Colonic mucosa (tissue), 4 donors: ENCODE measurements at places on chromosomes 7 and 10.
A peak's percentile ranks its signal among the peaks of the same experiment; 100 is the strongest.

DNA sequence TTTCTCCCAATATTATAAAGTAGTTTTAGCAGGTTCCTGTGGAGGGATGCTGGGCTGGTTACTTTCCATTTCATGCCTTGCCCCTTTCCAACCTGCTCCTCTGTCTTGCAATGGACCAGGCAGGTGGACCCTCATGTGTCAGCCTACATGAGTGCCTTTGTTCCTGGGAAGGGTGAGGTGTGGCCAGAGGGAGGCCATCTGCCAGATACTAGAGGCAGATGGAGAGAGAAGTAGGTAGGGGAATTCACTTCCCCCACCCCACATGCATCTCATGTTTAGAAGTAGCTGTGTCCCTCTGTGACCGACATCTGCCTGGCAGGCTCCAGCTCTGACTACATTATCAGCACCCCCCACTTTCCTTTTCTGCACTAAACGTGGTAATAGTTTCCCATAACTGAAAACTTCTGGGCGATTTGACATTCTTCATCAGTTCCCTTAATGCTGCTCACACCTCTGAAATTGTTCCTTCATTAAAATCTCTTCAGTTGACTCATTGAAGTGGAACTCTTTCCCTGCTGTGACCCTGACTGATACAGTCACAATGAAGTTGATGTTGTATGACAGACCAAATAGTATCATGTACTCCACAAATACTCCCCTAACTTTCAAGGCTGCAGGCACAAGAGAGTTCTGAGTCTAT lies 396.3 kb upstream of the FZD8 start:
- H3K4me3 ChIP-seq = no peak overlapping the region
- H3K4me1 ChIP-seq = no peaks in the 10 kb centered on the region
- no peak for DNase-seq
- no peaks in the 10 kb centered on the region for H3K36me3 ChIP-seq

DNA sequence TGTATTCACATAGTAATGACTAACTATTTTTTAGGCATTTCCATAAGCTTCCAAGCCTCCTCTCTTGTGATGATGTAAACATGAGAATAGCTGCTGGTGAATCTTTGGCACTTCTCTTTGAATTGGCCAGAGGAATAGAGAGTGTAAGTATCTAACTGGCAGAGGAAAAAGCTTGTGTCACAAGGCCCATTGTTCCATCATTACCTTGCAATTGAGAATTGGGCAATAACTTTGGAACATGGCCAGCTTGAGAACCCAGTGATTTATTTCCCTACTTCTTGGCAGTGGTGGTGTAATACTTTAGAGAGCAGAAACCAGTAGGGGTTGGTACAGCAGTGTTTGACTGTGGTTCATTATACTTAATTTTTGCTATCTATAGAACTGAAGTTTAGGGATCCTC lies 12.0 kb downstream of the IFRD1 start:
- H3K4me1 ChIP-seq = no peaks in the 10 kb centered on the region
- no peak overlapping the region for H3K4me3 ChIP-seq
- peak; percentile 50 for DNase-seq
- no peak overlapping the region for H3K27ac ChIP-seq
- H3K27me3 ChIP-seq = no peaks in the 10 kb centered on the region
- no peaks in the 10 kb centered on the region for H3K36me3 ChIP-seq

GRCh38 chr10:17648243-17649035 lies 4.5 kb downstream of the STAM start:
- H3K27ac ChIP-seq = no peak overlapping the region
- DNase-seq = no peak
- H3K27me3 ChIP-seq = no peaks in the 10 kb centered on the region
- no peak overlapping the region for H3K4me3 ChIP-seq

GRCh38 chr7:147595042-147595441 lies 995.5 kb upstream of the C7orf33 start:
- H3K4me1 ChIP-seq = no peaks in the 10 kb centered on the region
- no peak for DNase-seq
- H3K4me3 ChIP-seq = no peak overlapping the region
- no peaks in the 10 kb centered on the region for H3K36me3 ChIP-seq
- no peak overlapping the region for H3K27ac ChIP-seq
- no peaks in the 10 kb centered on the region for H3K27me3 ChIP-seq

DNA sequence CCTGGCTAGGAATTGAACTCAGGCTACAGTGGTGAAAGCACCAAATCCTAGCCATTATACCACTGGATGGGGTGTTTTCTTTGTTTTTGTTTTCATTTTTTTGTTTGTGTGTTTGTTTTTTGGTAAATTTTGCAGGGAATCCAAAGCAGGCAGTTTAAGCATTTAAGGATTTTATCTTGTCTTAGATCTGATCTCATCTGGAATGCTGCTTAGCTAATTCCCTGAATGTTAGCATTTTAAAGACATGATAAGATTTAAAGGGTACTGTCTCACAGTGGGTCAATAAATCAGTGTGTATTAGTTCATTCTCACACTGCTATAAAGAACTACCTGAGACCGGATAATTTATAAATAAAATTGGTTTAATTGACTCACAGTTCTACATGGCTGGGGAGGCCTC lies 5.6 kb upstream of the MKLN1 start:
- no peaks in the 10 kb centered on the region for H3K27me3 ChIP-seq
- H3K36me3 ChIP-seq = no peaks in the 10 kb centered on the region
- no peak for DNase-seq
- H3K27ac ChIP-seq = no peak overlapping the region
- H3K4me3 ChIP-seq = no peak overlapping the region

DNA sequence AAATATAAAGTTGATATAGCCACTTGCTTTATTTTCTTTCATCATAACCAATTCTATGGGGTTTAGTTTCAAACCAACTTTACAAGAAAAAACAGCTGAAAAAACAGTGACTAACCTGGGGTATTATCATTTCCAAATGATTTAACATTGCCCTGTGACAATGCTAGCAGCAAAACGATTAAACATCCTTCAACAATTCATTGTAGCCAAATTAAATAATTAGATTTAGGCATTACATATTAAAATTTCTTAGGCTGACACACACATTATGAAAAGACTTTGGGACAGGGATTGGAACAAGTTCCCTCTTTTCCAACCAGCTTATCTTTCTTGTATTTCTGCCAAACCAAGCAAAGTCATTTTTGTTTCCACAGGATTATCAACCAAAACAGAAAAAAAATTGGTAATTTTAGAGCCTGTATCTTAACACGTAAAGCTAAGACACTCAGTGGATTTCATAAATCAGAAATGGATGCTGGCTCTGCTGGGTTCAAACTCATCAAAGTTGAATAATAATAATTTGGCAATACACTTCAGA lies 84.0 kb downstream of the SEMA3D start:
- H3K36me3 ChIP-seq = no peaks in the 10 kb centered on the region
- H3K27ac ChIP-seq = no peak overlapping the region
- no peak for DNase-seq
- no peaks in the 10 kb centered on the region for H3K4me1 ChIP-seq

DNA sequence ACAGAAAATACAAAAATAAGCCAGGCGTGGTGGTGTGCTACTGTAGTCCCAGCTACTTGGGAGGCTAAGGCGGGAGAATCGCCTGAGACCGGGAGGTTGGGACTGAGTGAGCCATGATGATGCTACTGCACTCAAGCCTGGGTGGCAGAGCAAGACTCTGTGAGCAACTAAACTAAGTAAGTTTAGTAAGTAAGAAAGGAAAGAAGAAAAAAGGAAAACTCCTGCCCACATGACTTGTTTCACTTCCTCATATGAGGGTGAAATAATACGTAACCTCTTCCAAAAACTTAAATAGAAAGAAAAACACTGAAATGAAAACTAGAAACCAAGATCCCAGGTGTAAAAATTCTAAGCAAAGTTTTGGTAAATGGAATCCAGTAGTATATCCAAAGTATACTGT lies 79.6 kb downstream of the LARP4B start:
- H3K4me1 ChIP-seq = no peaks in the 10 kb centered on the region
- no peak overlapping the region for H3K4me3 ChIP-seq
- no peaks in the 10 kb centered on the region for H3K36me3 ChIP-seq
- DNase-seq = no peak

- no peak overlapping the region for H3K27ac ChIP-seq
- DNase-seq = peak; percentile 8
- no peaks in the 10 kb centered on the region for H3K4me1 ChIP-seq
- no peak overlapping the region for H3K4me3 ChIP-seq
- peaks cover 6% of the 10 kb centered on the region for H3K36me3 ChIP-seq
These were observed 11.0 kb downstream of the ZNF777 start for GRCh38 chr7:149449897-149450296.

GRCh38 chr7:127586346-127586745 lies 950 bp upstream of the GCC1 start:
- no peaks in the 10 kb centered on the region for H3K27me3 ChIP-seq
- H3K4me1 ChIP-seq = peaks cover 22% of the 10 kb centered on the region
- no peak overlapping the region for H3K27ac ChIP-seq
- peaks cover 13% of the 10 kb centered on the region for H3K36me3 ChIP-seq

- no peaks in the 10 kb centered on the region for H3K27me3 ChIP-seq
- no peaks in the 10 kb centered on the region for H3K36me3 ChIP-seq
These were observed 547.9 kb upstream of the FOXK1 start for GRCh38 chr7:4134204-4134603.

DNA sequence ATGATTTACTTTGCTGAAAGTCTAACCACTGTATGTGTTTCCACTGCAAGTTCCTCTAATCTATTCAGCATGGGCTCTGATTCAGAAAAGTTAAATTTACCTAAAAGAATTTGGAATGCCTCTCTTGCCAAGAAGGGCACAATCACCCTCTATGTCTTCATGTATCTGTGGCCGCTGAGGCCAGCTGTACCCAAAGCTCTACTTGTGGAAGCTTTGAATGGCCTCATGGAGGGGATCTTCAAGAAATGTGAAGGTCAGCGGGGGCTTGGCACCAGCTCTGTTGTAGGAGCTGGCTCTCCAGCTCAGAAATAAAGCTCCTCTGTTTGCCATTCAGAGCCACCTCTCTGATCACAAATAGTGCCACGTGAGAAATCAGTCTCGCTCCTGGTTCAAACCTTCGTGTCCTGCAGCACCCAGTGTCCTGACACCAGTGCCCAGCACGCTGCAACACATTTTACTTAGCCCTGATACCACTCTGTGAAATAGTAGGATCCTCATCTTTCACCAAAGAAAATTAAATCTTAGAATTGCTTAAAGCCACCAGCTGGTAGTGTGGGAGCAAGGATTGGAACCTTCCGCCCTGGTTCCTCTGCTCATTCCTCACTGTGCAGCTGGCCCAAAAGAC lies 61.1 kb downstream of the PKD1L1 start:
- no peak overlapping the region for H3K4me3 ChIP-seq
- no peaks in the 10 kb centered on the region for H3K4me1 ChIP-seq
- H3K36me3 ChIP-seq = no peaks in the 10 kb centered on the region
- DNase-seq = no peak
- no peak overlapping the region for H3K27ac ChIP-seq
- no peaks in the 10 kb centered on the region for H3K27me3 ChIP-seq

- H3K4me1 ChIP-seq = no peaks in the 10 kb centered on the region
- DNase-seq = no peak
- no peak overlapping the region for H3K4me3 ChIP-seq
- H3K36me3 ChIP-seq = no peaks in the 10 kb centered on the region
These were observed 172.5 kb downstream of the PRKAG2 start for GRCh38 chr7:151704299-151704959.

DNA sequence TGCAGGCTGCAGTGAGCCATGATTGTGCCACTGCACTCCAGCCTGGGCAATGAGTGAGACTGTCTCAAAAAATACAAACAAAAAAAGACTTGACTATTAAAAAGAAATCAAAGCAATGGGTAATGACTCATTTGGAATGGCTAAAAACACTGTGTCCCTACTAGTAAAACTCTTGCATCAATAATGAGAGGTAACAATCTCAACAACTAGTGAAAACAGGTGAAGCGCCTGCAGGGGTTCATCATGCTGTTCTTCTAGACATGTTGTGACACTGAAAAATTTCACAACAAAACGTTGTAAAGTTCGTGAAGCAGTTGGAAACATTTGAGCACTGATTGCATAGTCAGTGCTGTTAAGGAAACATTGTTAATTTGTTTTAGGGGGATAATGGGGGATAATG lies 26.9 kb upstream of the SLC29A4 start:
- DNase-seq = no peak
- H3K4me3 ChIP-seq = no peak overlapping the region
- no peaks in the 10 kb centered on the region for H3K4me1 ChIP-seq

DNA sequence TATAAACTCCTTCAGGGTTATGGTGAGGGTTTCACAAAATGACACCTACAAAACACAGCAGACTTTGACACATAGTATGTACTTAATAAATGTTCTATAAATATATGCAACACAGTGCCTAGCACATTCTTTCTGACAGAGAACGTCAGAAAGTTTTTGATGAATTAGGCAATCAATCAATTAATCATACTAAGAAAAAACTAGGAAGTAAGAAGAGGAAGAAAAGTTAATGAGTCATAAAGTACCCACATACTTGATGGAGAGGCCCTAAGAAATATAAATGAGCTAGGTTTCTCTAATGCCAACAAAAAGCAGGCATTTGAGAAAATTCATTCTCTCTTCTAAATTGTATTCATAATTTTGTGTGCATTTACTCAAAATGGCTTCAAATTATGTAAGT lies 192.7 kb upstream of the VWC2 start:
- H3K27me3 ChIP-seq = no peaks in the 10 kb centered on the region
- H3K27ac ChIP-seq = no peak overlapping the region
- no peak overlapping the region for H3K4me3 ChIP-seq
- no peak for DNase-seq
- no peaks in the 10 kb centered on the region for H3K36me3 ChIP-seq

DNA sequence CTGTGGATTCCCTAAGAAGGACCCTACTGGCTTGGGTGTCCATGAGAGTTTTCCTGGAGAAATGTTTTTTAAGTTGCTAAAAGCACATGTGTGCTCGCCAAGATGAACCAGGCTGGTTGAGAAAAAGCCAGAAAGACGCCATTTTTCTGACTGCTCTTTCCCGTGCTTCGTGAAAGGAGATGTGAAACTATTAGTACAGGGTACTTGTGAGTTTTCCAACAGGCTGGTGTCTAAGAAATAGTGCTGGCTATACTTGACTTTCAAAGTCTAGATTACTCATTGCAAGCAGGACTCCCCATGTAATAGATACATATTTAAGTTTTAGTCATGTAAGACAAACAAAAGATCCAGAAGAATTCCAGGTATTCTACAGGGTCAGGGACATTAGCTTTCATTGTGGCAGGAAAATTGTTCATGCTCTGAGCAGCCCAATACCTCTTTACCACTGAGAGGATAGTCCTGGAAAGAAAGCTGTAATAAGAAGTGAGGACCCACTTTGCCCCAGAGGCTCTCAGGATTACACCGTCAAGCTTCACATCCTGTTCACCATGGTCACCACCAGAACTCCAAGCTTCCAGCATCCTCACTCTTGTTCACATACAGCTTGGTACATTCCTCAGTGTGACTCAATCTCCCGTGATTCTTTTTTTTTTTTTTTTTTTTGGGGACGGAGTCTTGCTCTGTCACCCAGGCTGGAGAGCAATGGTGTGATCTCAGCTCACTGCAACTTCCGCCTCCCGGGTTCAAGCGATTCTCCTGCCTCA lies 43.8 kb upstream of the ICA1 start:
- no peak overlapping the region for H3K27ac ChIP-seq
- H3K4me1 ChIP-seq = no peaks in the 10 kb centered on the region
- H3K4me3 ChIP-seq = no peak overlapping the region
- H3K36me3 ChIP-seq = no peaks in the 10 kb centered on the region
